ENCODE measurements at places on chromosomes 12 and 14.

DNA sequence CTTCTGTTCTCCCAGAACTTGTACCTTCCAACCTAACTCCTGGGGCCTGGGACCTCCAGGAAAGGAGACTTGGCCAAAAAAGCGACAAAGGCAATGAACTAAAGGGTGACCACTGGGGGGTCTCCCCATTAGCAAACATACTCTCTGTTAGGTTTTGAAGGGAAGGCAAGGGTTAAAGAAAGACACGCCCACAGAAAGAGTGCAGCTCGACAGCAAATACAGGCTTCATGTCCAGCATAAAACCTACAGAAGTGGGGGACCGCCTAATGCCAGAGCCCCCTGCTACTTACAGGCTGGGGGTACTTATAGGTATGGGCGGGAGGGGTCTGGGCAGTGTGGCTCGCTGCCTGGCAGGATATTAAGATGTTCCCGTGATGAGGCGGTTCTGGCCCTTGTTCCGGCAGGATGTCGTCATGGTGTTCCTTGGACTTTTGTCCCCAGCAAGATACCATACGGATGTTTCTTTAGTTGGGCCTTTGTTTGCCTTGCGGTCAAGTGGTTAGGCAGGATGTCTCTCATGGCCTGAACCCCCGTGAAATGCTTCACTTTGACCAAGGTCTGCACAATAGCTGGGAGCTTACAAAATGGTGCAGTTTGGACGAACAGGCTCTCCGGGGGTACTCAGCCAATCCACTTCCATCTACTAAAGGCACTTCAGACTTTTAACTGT, 53.4 kb downstream of the PRMT8 start:
- no peak for DNase-seq

DNA sequence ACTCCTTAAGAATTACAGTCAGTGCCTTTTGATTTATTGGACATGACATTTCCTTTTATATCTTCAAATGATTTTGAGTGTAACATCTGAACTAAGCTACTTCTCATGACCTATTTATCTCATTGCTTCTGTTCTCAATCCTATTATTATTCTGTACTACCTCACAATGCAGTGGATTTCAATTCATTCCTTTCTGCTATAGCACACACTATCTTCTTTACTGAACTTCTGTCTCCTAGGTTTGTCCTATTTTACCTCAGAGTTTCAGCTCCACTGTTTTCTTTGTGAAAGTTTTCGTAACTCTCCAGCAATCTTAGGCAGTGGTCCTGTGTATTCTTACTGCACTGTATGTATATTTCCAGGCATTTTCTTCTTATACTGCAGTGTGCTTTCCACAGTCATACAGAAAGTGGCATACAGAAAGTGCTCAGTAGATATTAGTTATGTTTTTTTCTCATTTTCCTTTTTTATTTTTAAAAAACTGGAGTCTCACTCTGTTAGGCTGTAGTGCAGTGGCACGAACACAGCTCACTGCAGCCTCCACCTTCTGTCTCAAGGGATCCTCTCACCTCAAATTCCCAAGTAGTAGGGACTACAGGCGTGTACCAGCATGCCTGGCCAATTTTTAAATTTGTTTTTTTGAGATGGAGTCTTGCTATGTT, 368.6 kb upstream of the RGS6 start:
- no peak for DNase-seq

DNA sequence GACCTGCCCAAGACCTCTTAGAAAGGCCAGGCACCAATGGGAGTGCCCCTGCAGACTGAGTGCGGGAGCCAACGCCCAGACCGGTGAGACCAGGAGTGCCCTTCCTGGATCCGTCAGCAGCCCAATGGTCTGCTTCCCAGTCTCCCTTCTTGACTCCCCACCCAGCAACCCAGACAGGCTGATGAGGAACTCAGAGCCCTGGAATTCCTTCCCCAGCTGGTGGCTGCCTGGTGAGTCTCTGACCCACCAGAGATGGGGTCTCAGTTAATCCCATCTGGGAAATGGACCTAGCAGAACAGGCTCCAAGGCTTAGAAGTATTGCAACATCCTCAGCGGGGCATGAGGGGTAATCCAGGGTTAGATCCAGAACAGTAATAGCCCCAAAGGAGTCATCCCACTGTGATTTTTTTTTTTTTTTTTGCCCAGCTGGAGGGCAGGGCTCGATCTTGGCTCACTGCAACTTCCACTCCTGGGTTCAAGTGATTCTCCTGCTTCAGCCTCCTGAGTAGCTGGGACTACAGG, 1.5 kb upstream of the RASAL1 start:
- peak; percentile 86 for DNase-seq

DNA sequence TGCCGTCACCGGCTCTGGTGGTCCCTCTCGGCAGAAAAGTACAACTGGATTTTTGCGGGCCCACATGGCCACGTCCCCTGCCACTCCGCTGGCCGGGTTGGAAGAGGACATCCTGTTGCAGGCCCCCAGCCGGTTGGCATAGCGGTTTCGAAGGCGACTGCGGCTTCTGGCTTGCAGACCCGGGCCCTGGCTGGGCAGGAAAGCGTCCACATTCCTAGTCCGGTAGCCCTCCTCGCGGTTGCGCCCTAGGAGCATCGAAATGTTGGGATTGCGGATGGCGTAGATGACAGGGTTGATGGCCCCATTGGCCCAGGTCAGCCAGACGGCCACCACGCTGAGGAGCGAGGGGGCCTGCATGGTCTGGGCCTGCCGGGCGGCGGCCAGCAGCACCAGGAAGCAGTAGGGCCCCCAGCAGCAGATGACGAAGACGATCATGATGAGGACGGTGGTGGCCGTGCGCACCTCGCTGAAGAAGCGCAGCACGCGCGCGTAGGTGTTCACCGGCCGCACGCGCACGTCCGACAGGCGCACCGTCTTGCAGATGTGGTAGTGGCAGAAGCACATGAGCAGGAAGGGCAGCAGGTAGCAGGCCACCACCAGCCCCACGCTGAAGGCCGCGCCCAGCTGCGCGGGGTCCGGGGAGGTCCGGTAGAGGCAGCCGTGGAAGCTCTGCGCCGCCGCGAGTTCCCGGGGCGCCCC, 1.2 kb downstream of the GPR135 start:
- DNase-seq: no peak

- DNase-seq: peak; percentile 83
Observed at GRCh38 chr12:111597831-111598636, 1.1 kb downstream of the ATXN2 start.

DNA sequence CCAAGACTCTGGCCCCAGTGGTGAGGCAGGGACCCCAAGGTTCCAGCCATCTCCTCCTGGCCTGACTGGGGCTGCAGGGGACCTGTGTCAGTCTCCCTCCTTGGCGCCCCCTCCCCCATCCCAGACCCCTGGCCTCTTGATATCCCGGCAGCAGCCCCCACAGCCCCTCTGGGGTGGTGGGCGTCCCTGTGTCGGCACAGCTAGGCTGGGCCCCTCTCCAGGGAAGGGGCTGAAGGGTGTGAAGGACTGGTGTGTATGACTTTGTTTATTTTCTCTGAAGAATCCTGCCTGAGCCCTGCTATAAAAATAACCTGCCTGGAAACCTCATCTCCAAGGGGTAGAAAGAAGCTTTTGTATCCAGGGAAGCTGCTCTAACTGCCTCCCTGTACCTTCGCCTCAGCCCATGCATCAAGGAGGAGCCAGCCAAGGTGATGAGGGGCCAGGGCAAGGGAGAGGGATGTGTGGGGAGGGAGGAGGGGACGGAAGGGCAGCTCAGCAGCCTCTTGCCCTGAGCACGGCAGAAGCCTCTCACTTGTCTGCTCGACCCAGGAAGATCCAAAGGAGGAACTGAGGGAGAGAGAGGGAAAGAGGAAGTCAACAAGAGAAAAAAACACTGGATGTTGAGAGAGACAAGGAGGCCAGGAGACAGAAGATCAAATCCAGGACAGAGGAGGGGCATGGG, 25.4 kb upstream of the COL2A1 start:
- no peak for DNase-seq

DNA sequence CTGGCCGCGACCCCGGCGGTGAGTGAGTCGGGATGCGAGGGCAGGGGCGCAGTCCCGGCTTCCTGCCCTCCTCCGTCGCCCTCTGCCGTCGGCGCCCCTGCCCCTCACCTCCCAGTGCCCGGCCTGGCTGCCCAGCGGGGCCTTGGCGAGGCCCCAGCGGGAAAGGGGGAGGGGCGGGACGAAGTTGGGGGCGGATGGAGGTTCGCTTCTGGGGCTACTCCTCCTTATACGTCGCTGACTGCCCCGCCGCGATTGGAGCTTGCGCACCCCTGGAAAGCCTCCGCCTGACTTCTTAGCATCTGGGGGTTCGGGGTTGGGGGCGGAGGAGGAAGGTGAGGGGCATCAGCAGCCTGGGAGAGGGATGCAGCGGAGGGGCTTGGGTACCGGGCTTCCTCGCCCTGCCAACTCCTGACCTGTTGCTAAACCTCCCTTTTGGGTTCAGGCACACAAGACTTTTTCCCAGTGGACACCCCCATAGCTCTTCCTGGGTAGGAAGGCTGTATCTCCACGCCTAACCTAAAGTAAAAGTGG, 406 bp downstream of the TMEM263 start:
- DNase-seq: peak; percentile 61

DNA sequence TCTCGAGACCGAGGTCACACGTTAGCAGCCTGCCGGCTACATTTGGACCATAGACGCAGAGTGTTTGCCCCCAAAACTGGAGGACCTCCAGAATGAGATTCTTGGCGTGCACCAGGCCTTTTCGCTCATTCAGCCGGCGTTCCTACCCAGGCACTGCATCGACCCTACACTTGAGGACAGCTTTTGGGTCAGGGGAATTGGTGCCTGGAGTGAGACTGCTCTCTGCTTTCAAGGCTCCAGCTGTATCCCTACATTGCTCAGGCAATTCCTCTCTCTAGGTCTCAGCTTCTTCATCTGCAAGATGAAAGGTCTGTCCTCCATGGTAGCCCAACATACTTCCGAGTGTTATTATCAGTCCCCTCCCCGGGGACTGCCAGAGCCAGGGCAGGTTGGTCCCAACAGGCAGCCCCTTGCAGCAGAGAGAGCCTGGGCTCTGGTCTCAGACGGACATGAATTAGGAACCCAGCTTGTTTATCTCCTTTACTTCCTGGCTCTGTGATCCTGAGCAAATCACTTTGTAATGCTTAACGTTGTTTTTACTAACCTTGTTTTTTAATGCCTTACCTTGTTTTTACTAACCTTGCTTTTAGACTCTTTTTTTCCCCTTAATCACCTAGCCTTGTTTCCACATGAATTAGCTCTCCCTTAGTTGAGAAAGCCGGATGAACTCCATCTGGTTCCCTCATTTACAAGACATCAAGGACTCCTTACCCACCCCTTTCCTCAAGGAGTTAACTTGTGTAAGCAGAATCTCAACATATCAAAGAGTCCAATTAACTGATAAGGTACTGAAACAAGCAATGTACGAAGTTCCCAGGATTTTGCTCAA, 892 bp downstream of the TCHP start:
- no peak for DNase-seq

DNA sequence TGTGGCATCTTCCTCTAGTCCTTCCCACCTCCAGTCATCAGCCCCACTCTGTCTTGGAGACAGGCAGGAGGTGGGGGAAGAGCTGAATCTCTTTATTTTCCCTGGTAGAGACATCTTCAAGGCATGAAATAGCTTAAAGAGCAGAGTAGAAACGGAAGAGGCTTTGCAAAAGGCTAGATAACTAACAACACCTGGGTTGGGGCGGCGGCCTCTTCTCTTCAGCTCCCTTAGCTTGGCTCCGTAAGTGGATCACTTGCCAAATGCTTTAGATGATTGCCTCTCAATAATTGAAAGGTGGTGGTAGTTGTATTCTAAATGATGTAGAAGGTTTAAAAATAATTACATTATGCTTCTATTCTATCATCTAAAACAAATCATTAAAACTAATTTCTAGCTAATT, 36.1 kb downstream of the SSPN start:
- DNase-seq: no peak

DNA sequence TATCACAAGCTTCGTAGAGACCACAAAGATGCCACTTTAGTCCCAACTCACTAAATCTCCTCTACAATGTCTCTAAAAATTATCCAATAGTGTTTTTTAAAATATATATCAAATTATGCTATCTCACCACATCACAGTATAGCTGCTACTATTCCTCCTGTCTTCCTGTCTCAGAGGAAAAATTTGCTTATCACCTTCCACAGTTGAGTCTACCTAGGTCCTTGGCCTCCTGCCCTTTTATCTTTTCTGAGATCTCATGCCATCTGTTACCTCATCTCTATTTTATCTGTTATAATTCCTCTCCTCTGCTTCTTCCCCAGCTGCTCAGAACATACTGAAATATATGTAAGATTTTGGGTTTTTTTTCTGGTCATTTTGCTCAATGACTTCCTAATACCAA, 568.2 kb downstream of the DIO2 start:
- no peak for DNase-seq

DNA sequence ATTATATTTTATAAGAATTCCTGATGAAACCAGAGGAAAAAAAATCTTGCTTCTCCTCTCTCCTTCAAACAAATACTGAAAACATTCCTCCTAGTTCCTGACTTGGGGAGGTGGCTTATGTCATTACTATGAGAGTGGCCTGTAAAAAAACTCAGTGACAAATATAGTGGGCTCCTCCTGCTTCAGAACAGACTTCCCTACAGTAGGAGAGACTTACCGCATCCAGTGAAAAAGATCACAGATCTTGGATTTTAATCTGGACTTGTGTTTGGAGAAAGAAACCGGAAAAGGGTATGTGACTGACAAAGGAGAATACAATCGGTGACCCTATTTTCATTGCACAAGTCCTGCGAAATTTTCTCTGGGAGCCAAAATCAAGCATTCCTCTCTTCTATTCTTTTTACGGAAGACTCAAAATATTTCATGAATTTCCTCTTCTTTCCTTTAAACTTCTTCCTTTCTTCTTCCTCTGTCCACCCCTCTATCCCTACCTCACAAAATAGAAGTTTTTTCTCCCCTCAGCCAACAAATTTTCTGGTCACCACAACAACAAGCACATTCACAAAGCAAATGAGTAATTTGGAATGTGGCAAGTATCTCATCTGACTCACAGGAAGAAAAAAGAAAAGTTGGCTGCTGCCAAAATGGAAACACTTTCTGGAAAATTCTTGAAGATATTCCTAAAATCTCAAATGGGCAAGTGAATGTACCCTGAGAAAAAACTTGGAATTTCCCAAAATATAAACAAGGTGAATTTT, 185.1 kb upstream of the CDKN3 start:
- DNase-seq: no peak

GRCh38 chr14:35826952-35827416, 846 bp downstream of the BRMS1L start:
- DNase-seq: no peak

DNA sequence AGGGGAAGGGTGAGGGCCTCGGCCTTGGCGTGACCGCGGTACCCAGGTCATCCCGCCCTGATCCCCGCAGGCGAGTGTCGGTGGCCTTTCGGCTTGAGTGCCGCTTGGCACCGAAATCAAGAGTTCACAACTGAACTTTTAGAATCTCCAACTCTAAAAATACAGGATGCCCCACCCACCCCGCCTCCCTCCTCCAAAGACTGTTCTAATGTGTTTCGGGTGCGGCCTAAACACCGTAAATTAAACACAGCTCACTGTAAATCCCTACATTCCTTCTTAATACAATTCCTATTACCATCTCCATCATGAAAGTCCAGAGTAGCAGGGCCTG, 11.4 kb downstream of the SCNN1A start:
- no peak for DNase-seq

All from stomach (tissue), 19 donors.